ENCODE measurements at places on chromosomes 1 and 21.

- peak; percentile 47 for DNase-seq
These were observed 242.3 kb downstream of the LMX1A start for GRCh38 chr1:165114022-165114888.

- no peak for DNase-seq
These were observed 48.1 kb upstream of the EEIG2 start for GRCh38 chr1:108511764-108512163.

DNA sequence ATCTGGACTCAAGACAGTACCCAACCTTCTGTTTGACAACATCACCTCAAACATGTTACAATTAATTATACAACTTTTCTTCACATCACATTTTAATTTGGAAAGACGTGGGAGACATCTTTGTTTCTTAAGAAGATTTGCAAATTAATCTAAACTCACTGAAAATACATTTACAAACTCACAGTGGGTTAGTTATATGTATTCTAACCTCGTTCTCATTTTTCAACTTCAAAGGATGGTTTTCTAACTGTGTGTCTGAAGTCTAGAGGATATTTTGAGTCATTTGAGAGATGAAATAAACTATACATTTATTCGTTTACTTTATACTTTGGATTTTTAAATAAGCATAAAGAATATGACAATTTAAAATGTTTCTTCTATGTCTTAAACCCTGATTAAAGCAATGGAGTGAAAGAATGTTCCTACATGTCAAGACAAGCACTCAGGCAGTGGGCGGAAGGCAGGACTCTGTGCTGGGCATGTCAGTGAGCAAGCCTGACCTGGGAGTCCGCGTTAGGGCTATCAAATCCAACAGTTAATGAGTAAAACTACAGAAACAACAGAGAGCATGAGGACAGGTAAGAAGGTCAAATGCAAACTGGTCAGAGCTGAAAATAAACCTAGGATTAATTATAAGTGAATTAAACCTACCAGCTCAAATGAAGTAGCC lies 76.5 kb upstream of the CTTNBP2NL start:
- no peak for DNase-seq

- no peak for DNase-seq
These were observed 153.6 kb downstream of the FAM78B start for GRCh38 chr1:166013232-166013631.

GRCh38 chr1:245404952-245405351 lies 250.2 kb downstream of the KIF26B start:
- no peak for DNase-seq

DNA sequence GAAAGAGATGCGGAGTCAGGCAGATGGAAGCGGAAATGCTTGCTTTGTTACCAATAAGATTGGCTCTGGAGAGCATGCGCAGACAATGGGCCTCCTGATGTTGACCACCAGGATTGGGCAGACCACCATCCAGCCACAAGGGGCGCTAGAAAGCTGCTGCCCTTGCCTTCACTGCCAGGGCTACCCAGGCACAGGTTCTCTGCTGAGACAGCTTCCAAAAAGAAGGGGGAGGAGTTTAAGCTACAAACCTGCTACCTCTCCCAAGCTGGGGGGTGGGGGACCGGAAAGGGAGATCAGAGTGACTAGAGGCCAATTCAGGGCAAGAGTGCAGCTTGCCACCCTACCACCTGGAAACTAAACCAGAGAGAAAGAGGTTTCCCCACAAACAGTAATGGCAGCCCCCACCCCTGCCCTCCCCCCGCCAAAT lies 369.7 kb downstream of the RRAGC start:
- DNase-seq, result no peak

GRCh38 chr1:179105393-179105792 lies 23.5 kb downstream of the TOR3A start:
- no peak for DNase-seq

GRCh38 chr1:215475796-215476481 lies 91.2 kb upstream of the KCTD3 start:
- DNase-seq, result peak; percentile 73

DNA sequence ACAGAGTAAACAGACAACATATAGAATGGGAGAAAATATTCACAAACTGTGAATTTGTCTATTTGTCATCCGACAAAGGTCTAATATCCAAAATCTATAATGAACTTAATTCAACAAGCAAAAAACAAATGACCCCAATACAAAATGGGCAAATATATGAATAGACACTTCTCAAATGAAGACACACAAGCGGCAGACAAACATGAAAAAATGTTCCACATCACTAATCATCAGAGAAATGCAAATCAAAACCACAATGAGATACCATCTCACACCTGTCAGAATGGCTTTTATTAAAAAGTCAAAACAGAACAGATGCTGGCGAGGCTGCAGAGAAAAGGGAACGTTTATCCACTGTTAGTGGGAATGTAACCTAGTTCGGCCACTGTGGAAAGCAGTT lies 72.7 kb downstream of the SMYD3 start:
- DNase-seq, result no peak

GRCh38 chr21:33293811-33294216 lies 27.6 kb downstream of the IL10RB start:
- no peak for DNase-seq

Measured in astrocyte of the spinal cord (primary cell).